Hematopoietic multipotent progenitor cell treated with erythropoietin and hydrocortisone succinate and interleukin-3 and kit ligand, for 4 days (in vitro differentiated cells): ENCODE measurements at places on chromosomes 4 and X.
A peak's percentile ranks its signal among the peaks of the same experiment; 100 is the strongest.

DNA sequence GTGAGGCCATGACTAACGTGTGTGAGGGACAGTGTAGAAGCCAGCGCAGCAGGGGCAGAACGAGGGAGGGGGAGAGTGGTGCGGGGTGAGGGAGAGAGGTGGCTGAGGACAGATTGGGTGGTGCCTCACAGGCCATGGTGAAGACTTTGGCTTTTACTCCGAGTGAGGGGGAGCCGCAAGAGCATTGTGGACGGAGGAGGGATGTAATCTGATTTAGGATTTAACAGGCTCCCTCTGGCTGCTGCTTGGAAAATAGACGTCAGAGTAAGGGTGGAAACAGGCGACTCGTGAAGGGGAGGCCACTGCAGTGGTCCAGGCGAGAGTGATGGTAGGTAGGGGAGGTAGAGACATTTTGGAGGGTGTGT lies 13.0 kb downstream of the PPP1R3F start:
- peak; percentile 22 for DNase-seq

DNA sequence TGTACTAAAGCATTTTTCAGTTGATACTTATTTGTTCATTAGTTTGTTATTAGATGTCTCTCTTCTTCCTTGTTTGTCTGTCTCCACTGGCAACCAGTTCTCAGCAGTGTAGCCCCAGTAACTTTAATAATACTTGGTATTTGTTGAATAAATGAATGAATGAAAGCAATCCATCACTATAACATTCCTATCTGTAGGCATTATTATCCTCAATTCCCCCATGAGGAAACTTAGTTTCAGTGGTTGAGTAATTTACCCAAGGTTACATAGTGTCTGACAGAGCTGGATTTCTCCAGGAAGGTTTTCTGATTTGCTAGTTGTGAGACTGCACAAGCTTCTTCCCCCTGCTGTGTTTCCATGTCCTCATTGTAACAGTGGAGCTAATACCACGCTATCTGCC lies 27.8 kb upstream of the MAOB start:
- no peak for DNase-seq

DNA sequence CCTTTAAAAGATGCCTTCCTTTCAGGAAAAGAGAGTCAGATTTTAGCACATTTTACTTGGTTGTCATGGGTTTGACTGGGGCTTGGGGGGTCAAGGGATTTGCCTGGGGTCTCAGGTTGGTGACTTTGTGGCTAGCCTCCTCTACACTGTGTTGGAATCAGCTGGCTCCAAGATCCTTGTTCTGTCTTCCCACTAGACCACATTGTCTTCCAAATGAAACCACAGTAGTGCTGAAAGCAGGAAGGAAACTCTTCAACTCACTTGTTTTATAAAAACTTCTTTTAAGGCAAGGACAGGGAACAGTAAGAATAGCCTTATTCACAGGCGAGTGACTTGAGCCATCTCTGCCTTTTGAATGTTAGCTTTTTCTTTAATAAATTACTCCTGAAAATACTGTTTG lies 37.0 kb upstream of the OTUD4 start:
- no peak for DNase-seq

DNA sequence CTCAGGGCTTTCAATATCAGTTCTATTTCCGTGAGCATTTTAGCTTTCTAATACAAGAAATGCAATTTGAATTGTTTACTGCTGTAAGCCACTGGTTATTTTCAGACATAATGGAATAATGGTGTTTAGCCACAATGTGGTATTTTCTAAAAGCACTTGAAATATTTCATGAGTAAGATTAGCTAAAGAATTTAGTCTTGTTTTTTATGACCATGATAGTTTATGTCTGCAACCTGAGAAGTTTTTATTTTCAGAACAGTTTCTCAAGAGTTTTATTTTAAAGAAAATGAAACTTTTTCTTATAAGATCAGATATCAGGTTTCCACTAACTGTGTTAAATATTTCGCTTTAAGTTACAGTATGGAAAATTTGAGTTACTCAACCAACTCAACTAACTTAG lies 60.2 kb downstream of the SLIT2 start:
- no peak for DNase-seq

DNA sequence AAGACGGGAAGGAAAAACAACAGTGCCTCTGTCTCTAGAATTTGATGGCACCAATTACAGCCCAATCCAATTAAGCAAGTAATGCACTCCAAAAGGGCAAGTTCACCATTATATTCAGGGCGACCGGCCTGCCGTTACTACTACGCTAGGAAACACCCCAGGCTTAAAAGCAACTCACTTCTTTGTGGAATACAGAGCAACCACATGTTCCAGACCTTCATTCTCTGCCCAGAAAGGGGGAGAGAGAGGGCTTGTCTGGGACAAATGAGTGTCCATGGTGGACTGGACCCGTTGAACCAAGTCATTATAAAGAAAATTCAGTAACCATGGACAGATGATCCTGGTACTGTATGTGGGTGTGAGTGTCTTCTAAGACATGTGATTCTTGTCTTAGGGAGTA lies 1.6 kb downstream of the KDR start:
- no peak for DNase-seq
